ENCODE measurements at places on chromosomes 4 and X.

GRCh38 chr4:112185740-112186670, 40.8 kb downstream of the FAM241A start:
- DNase-seq = no peak

DNA sequence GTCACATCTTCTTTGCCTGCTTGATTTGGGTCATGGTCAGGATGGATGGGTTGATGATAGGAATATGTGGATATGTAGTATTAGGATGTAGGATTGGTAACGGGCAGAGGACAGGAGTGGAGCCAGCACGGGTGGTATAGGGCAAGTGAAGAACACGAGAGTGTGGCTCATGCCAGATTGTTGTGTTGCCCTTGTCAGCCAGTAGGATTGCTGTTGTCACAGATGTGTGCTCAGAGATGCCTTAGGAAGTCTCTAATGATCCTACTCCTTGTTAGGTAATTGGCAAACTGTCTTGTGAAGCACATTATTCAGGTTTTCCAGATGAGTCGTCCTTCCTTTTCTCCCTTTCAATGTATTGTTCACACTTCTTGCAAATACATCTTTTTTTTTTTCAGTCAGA, 5.5 kb downstream of the ATP10D start:
- DNase-seq = peak; percentile 15

- no peak for DNase-seq
Measured at GRCh38 chr4:108398316-108398715, 222.1 kb upstream of the RPL34 start.

DNA sequence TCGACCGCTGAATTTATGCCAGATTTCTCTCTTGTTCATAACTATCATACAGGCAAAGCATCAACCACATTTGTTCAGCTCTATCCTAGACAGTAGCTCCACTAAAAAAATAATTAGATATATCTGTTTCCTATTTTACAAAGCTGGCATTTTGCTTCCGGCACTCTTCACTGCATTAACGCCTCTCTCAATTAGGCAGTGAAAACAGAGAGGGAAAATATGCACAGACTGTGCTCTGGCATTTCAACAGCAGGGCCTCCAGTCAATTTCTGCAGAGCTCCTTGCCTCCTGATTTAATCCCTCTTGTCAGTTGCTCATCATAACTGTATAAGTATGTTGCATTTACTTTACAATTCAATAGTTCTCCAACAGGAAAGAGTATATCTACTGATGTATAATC, 666.9 kb upstream of the INTU start:
- no peak for DNase-seq

GRCh38 chrX:148417934-148418333, 82.5 kb upstream of the AFF2 start:
- peak; percentile 4 for DNase-seq

GRCh38 chrX:71099736-71100135, 4.1 kb downstream of the FOXO4 start:
- DNase-seq = no peak

DNA sequence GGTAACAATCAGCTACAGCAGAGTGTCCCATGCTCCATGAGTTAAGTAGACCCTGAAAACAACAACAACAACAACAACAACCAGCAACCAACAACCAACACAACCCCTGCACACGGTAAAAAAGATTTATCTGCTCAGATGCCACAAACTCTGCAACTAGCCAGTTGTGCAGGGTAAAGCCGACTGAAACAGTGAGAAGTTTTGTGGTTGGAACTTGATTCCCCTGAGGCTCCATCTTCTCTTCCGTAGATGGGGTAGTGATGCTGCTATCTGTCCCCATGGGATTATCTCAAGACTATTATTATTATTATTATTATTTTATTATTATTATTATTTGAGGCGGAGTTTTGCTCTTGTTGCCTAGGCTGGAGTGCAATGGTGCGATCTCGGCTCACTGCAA, 50.6 kb upstream of the RAPGEF2 start:
- no peak for DNase-seq

DNA sequence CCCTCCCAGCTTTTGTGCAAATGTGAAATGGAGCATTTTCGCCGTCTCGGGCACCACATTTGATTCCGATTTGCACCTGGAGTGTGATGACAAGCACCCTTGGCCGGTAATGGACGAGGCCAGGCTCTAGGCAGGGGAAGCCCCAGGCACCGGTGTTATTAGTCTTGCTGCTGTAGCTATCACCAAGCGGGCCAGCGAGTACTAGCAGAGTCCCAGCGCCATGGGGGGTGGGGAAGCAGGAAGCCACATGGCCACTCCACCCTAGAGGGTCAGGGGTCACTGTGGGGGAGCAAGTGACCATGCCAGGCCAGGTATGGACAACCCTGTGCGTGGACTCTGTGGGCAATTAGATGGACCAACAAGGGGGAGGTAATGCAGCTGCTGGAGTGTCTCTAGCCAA, 88.8 kb downstream of the CPZ start:
- DNase-seq = no peak

GRCh38 chrX:103197721-103198306, 17.1 kb upstream of the BEX4 start:
- peak; percentile 83 for DNase-seq

- DNase-seq = no peak
Measured at GRCh38 chr4:116899561-116899960, 185.8 kb downstream of the TRAM1L1 start.

DNA sequence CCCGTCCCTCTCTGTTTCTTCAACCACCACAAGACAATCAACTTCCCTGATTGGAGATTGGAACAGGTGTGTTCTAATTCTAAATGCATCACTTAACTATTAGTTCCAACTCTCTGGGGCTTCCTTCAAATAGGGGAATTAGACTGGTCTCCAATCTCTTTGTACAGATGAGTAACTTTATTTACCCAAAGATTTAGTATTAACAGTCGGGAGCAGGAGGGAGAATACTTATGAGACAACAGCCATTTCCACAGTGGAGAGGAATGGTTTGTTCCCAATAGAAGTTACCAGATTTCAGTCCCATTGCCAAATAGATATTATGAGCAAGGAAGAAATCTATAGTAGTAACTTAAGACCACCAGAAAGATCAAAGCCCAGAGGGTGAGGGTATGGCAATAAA, 46.2 kb downstream of the CASK start:
- DNase-seq = no peak

- no peak for DNase-seq
Measured at GRCh38 chr4:152974468-152975379, 38.6 kb downstream of the FHDC1 start.

- DNase-seq = no peak
Measured at GRCh38 chr4:94669672-94670664, 87.8 kb upstream of the BMPR1B start.

DNA sequence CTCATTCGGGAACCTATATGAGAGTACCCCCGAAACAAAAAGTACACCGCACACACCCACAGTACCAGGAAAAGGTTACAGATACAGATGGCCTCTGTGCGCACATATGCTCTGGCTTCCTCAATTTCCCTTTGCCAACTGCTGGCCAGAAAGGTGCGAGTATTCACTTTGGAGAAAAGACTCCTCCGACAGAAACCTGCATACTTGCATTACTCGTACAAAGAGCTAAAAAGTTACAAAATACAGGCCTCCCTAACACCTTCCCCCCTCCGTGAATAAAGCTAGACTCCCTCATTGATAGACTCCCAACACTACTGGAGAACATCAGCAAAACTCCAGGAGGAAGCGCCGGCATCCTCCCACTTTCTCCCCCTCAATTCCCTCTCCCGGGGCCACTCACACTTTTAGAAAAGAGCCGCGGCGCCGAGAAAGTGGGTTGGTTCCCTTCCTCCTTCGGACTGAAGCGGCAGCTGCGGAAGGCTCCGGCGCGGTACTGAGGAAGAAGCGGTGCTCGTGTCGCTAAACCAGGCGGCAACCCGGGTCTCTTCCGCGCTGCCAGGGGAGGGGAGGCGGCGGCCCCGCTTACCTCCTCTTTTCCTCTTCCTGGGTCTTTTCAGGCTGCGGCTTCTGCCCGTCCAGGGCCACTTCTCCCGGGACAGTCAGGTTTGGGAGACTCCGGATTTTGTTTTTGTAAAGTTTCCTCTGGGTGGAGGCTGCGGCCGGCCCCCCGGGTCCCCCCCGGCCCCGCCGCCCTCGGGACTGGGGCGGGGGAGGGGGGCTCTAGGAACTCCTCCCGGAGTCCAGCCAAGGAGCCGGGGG, 1.1 kb downstream of the FBXW7 start:
- peak; percentile 6 for DNase-seq

- no peak for DNase-seq
Measured at GRCh38 chrX:1425381-1425780, 27.3 kb downstream of the ASMTL start.

GRCh38 chr4:74618166-74618565, 173.2 kb downstream of the AREG start:
- no peak for DNase-seq

GRCh38 chr4:56757261-56757746, 64.2 kb downstream of the SPINK2 start:
- DNase-seq = peak; percentile 87

GRCh38 chr4:32525420-32525819, 1805.3 kb downstream of the PCDH7 start:
- DNase-seq = no peak

- no peak for DNase-seq
Measured at GRCh38 chr4:3158841-3159240, 84.4 kb downstream of the HTT start.

- DNase-seq = peak; percentile 88
Measured at GRCh38 chr4:139556071-139556723, at the start of gene SETD7. SETD7 (minus strand) TSS chr4:139556219; CDS start chr4:139556137, 82 bp downstream.

DNA sequence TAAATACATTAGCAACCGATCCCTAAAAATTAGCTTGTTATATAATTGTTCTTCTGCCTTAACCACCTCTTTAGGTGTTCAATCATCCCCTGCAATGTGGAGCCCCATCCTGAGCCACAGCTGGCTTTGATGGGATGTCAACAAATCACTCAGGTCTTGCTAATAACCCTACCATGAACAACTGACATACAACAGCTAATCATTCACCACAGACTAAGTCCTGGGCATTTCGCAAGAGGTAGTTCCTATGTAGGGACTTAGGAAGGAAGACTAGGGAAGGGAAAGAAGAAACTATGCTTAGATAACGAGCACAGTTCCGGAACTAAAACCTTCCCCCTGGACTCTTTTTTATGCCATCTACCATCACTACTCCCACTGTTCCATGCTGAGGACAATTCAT, 63.6 kb upstream of the PTCHD1 start:
- DNase-seq = no peak

GRCh38 chrX:477441-478012, 90.8 kb upstream of the PPP2R3B start:
- no peak for DNase-seq

DNA sequence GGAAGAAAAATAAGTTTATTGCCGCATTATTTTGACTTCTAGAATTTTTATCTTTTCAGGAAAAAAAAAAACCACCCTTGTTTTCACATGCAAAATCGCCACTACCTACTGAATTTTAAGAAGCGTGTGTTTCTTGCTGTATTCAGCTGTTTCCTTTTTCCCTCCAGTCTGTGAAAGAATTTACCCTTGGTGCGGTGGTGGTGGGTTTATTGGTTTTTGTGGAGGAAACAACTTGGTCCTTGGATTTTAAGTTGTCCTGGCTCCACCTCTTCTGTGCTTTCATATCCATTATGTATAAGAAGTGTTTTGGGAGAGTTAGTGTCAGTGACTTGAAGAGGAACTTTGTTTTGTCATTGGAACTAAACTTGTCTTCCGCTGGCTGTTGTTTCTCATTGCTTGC, 8.1 kb downstream of the RAPGEF2 start:
- no peak for DNase-seq

DNA sequence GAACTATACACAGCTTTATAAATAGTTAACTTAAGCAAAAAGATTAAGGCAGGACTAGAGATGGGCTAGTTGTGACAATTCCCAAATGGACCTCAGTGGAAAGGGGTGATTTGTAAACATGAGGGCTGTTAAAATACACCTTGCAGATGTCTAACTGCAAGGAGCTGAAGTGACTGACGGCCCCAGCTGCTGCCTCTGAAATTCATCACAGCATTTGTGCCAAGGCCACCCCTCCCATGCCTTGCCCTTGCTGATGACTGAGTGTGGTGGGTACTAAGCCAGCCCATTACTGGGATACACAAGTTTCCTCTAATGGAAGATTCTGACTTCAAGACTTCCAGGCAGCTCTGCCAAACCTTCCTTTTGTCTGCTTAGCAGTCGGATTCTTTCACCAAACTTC, 23.7 kb upstream of the EGFL6 start:
- no peak for DNase-seq

DNA sequence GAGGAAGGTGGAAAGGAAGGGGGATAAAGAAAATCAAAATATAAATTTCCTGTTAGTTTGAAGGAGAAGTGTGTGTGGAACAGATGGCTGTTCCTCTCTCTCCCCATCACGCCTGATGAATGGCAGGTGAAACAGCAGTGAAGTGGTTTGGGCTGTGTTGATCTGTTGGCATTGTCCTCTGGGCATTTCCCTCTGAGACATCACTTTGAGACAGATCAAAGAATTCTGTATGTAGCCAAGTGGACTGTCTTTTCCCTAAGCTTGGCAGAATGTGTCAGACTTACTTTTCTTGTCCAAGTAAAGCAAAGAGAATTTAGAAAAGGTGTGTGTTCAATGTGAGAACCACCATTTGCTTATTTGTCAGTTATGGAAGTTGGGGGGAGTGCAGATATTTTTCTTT, 47.5 kb downstream of the SEPTIN11 start:
- DNase-seq = no peak

GRCh38 chr4:99800332-99801004, 16.2 kb upstream of the DAPP1 start:
- DNase-seq = no peak

DNA sequence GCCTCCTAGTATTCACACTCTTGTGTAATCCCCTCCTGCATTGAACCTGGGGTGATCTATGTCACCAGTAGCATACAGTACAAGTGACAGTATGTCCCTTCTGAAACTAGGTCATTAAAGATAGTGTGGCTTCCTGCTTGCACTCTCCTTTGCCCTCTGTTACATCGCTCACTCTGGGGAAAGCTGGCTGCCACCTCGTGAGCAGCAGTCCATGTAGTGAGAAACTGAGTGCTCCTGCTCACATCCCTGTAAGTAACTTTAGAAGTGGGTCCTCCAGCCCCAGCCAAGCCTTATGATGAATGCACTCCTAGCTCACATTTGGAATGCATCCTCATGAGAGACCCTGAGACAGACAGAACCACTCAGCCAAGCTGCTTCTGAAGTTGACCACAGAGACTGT, 89.8 kb upstream of the TNIP3 start:
- no peak for DNase-seq

GRCh38 chr4:47647029-47647428, 162.0 kb downstream of the ATP10D start:
- no peak for DNase-seq

DNA sequence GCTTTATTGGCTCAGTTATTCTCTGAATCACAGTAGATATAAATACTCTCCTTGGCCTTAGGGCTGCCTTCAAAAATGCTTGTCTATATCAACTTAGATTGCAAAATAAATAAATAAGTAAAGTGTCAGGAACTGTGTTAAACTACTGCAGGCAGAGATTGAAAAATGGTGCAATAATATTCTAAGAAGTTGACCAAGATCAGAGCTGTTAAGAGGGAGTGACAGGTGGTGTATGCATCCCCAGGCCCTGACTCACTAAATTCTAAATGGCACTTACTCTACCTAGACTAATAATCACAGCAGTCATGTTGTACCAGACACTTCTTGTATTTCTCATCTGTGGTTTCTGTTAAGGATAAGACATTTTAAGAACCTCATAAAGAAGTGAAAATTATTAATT, 235.1 kb upstream of the SPOCK3 start:
- no peak for DNase-seq
